Fibroblast of mammary gland (primary cell): ENCODE measurements at places on chromosomes 3 and 15.

DNA sequence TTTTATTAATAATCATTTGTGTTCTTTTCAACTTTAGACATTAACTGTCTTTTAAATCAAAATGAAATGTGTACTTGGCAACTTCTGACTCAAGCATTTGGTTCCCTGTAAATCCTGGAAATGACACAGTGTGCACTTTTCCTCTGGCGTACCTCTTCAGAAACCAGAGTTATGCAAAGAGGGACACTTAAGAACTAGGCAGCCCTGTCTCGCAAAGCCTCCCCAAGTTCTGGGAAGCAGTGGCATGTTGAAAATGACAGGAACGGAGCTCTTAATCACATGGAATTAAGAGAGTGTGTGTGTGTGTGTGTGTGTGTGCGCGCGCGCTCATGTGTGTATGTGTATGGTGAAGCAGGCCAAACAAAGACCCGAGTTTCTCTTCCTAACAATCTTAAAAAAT, 707.4 kb downstream of the MECOM start:
- DNase-seq, result no peak

GRCh38 chr15:48120745-48121144, at the start of gene SLC24A5:
TSS of gene SLC24A5 (plus strand) at chr15:48120990. CDS start at chr15:48121045, 55 bp downstream.
- DNase-seq, result no peak

DNA sequence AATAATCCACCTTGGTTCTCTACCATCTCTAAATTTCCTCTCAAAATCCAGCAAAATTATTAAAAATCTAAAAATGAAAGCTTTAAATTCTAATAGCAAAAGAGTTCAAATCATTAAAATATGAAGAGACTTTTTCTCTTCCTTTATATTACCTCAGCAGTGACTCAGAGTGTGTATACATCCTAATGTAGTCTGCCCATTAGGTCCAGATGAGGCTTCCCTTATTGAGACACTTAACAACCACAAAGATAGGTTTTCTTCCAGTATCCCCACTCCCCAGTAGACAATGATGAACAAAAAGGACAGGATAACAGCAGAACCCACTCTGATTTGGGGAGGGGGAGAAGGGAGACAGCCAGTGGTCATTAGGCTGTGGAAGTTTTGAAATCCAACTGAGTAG, 61.5 kb upstream of the DCBLD2 start:
- DNase-seq, result peak; percentile 73

DNA sequence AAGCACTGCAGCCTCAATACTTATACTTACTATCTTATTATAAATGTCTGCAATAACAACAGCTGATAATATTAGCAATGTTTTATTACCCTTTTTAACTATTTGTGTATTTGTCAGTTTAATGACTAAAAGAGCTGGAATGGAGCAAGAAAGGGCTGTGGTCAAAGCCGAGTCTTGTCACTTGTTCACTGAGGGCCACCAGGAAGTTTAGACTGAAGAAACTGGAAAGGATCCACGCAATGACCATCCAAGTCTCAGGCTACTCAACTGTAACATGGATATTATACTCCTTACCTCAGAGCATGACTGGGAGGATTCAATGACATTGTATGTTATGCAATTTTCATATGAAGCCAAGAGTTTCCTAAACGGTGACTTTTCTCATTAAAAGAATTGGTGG, 90.4 kb downstream of the TJP1 start:
- DNase-seq, result no peak

DNA sequence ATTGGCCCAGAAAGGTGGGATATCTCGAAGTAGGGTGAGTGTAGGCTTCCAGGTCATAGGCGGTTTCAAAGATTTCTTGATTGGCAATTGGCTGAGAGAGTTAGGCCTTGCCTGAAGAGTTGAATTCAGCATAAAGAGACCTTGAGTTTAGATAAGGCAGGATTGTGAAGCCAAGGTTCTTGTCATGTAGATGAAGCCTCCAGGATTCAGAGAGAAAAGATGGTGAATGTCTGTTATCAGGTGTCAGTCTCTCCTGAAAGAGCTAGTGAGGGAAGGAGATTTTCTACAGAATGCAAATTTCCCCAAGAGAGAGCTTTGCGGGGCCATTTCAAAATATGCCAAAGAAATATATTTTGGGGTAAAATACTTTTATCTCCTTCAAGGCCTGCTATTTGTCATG, 217.0 kb upstream of the TLE3 start:
- no peak for DNase-seq
